Astrocyte of the spinal cord (primary cell): ENCODE measurements at places on chromosomes 7 and 10.

GRCh38 chr7:104938741-104939390, 75.1 kb upstream of the KMT2E start:
- DNase-seq = no peak

DNA sequence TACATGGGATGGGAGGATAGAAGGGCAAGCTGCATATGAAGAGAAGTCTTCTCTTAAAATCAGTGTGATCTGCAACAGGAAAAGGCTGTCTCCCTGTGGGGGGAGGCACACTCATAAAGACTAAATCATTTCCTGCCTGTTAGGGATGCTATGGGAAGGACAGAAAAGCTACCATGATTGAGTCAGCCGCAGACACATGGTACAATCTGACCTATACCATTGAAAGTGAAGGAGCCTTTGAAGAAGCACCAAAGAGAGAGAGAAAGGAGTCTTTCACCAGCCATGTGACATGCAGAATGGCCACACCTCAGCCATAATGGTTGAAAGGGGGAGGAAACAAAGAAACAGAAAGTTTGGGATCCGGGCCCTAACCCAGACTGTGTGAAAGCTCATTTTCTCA, 29.1 kb downstream of the NUDCD3 start:
- DNase-seq = peak; percentile 55

GRCh38 chr10:127899766-127900387, 7.0 kb upstream of the PTPRE start:
- DNase-seq = no peak

GRCh38 chr7:91995391-91996105, 54.9 kb downstream of the AKAP9 start:
- DNase-seq = no peak

DNA sequence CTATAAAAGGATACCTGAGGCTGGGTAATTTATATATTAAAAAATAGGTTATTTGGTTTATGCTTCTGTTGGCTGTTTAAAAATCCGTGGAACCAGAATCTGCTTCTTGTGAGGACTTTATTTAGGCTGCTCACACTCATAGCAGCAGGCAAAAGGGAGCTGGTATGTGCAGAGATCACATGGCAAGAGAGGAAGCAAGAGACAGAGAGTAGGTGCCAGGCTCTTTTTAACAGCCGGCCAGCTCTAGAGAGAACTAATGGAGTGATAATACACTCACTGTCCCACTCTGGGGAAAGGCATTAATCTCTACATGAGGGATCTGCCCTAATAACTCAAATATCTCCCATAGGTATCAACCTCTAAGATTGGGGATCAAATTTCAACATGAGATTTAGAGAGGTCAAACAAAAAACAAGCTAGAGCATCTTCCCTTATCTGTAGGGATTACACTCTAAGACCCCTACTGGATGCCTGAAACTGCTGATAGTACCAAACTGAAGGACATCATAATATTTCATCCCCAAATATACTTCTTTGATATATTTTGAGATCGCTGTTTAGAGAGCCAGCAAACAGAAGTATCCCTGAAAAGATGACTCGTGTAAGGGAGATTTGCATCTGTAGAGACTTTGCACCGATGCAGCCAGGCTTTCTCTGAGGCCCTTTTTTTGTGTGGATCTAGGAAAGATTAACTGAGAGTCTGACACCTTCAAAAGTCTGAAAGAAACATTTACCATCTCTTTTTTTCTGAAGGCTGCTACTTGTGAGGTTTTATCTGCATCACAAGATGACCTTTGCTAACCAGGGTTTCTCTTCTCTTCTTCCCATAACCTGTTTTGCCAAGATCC, 717.0 kb upstream of the MBL2 start:
- no peak for DNase-seq

DNA sequence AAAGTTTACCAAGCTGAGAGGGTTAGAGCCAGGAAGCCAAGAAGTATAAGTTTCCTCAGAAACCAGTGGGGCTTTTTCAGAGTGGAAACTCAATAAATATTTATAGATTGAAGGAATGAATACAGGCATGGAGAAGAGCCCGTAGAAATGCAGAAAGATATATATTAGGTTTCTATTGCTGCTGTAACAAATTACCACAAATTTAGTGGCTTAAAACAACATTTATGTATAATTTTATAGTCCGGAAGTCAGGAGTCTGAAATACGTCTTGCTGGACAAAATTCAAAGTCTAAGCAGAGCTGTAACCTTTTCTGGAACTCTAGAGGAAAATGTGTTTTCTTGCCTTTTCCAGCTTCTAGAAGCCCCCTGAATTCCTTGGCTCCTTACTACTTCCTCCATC, 107.3 kb upstream of the SEMA3D start:
- no peak for DNase-seq

DNA sequence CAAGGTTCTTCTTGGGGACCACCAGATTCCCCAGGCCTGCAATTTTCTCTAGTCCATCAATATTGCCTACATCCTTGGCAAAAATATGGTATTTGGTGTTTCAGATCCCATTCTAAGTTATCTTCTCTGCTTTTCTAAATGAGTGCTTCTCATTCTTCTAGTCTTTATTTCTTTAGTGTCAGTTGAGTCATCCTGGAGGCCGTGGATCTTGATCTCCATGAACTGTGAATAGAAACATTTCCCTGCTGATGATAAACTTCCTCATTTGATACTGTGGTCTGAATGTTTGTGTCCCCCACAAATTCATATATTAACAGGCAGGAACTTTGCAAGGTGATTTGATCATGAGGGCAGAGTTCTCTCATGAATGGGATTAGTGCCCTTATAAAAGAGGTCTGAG, 779.3 kb downstream of the INHBA start:
- DNase-seq = no peak

DNA sequence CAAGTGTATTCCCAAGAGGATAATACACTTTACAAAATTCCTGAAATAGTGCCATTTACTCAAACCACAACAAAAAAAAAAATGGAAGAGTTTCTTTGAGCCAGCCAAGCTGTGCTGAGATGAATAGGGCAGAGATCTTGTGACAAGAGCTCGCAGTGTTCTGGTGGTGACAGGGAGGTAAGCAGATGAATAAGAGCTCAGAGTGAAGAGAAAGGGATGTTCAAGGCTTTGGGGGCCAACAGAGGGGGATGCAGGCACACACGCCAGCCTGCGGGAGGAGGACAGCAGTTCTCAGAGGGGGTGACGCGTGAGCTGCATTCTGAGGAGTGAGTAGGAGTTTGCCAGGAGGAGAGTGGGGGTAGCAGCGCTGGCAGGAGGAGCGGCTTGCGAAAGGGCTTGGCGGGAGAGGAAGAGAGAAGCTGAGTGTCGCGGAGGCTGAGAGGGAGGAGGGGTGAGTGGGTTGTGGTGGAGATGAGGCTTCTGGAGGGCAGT, 194.4 kb upstream of the IMMP2L start:
- peak; percentile 46 for DNase-seq

DNA sequence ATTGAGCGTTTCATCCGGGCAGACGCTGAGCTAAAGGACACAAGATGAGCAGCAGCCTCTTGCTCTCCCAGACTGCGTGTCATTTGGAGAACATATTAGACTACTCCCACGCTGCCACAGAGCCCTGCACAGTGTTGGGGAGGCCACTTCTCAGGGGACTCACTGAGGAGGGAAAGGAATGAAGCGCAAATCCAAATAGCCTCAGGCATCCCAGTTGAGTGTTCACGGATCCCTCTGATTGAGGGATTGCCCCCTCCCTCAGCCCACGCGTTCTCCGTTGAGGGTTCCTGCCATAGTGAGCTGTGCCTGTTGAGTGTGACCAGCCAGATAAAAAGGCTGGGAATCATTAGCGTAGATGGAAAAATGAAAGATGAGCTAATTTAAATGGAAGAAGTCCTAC, 563.4 kb downstream of the ACTR3B start:
- no peak for DNase-seq

DNA sequence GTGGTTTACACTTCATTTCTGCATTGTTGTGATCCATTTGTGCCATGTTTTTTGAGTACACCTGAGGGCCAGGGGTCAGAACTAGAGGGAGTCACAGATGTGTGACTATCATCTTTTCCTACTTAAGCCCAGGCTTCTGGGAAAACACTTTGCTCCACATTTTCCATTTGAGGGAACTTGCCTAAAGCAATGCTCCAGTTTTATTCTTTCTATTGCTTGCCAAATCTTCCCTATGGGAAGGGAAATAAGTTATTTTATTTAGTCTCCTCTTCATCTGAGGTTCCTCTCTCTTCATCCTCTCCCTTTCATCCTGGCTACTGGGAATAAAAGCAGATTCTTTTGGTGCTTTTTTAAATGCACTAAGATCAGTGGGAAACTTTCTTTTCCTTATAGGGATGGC, 179.9 kb upstream of the PRSS58 start:
- no peak for DNase-seq

GRCh38 chr10:77603534-77603927, 34.1 kb downstream of the KCNMA1 start:
- no peak for DNase-seq
